RPMI7951 (cell line): ENCODE measurements at places on chromosomes 2 and 18. TPM values are rescaled to one million over a fixed set of nuclear protein-coding genes. Genes with fewer than 3 reads are reported as not detected.

CERKL gene
- total RNA-seq, result 0.12 TPM in 1 of 2 replicates, not detected in the other

IL36B gene
- not detected in 2 replicates for total RNA-seq

C18orf54 gene
- 7.6 and 10.1 TPM in 2 replicates for total RNA-seq

DNA sequence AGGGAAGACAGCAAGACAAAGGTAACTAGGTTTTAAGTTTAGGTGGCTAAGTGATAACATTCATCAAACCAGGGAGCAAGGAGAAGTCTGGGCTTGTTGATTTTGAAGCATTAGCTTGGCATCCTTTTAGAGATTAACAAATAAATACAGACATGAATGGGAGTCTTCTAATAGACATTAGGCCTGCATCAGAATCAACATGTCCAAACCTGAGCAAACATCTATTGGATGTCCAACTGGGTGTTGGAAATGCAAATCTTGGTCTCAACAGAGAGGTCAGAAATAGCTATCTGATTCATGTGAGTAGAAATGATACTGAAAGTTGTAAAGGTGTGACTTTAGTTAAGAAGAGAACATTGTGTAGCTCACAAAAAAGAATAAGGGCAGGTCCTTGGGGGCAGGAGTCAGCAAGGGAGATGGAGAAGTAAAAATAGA, 85.5 kb upstream of the RND3 start:
- DNase-seq, result no peak

DNA sequence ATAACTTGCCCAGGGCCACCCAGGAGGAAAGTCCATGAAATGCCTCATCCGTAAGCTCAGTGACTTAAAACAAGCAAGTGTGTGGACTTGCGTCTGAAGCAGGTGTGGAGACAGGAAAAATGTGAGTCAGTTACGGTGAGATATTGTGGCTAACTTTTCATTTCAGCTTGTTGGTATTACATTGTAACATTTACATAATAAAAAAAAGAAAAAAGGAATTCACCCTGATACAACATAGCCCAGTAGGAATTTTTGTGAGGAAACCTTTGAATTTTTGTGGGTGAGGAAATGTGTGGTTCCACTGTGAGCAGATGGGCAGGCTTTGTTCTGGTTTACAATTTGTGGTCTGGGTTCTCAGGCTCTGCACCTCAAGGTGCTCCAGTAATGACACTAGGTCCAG, 33.7 kb upstream of the LYPD6B start:
- peak; percentile 35 for DNase-seq

DNA sequence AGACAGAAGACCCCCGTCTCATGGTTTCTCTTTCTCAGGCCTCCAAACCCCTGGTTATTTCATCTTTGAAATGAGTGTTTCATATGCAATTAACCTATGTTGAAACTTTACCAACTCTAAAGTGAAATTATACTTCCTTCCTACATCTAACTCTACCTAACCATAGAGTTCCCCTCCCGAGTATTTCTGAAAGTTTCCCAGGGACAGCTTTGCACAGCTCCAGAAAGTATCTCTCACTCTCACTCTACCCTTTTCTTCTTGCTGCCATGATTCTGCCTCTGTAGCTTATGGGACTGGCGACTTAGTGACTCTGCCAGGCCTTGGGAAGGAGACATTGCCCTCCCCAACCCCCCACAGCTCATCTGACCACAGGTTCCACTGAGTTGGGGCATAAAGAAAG, 107.9 kb downstream of the B3GNT2 start:
- DNase-seq, result no peak

GRCh38 chr2:221102896-221103688, 469.0 kb downstream of the EPHA4 start:
- peak; percentile 51 for DNase-seq

DNA sequence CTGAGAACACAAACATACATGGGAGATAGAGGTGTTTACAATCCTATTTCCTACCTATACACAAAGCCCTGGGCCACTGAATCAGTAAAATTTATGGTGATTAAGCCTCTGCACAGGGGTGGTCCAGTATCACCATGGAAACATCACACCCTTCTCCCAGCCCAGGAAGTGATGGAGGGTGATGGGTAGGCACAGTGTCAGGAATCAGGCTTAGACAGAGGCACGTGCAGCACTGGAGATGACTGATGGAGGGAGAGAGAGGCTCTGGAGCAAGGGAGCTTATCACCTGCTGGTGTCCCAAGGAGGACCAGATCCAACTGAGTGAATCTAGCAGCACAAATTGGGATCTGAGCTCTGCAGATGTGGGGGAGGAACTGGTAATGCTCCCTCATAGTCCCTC, 117.2 kb downstream of the RPIA start:
- DNase-seq, result no peak

DNA sequence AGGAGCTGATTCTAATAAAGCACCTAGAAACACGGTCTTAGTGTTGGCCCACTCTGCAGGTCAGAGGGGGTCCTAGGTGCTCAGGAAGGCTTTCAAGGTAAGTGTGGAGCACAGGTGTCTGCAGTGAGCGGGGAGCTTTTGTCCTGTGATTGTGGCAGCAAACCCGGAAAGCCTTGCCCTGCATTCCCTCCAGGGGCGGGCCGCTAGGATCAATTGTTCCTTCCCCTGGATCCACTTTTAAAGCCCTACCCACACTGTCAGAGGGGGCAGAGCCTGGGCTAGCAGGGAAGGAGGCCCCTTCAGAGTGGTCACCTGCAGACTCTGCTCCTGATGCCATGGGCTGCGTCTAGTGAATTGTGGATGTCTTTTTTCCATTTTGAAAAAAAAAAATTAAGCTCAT, 176.0 kb downstream of the CTIF start:
- DNase-seq, result no peak

DNA sequence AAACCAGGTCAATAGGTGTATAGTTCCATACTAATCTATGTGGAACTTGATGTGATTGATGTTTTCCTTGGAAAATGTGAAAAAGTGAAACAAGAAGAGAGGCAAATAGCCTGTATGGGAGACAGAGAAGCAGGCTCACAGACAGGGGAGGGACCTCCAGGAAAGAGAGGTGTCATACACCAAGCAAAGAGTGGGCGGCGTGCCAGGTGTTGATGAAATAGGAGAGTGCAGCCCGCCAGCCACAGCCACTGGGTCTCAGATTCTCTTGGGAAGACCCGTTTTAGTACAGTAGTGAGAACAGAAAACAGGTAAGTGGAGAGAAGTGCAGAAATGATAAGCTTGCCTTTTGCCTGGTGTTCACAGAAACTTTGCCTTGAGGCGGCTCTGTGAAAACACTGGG, 301.9 kb downstream of the ZNF407 start:
- DNase-seq, result no peak

DNA sequence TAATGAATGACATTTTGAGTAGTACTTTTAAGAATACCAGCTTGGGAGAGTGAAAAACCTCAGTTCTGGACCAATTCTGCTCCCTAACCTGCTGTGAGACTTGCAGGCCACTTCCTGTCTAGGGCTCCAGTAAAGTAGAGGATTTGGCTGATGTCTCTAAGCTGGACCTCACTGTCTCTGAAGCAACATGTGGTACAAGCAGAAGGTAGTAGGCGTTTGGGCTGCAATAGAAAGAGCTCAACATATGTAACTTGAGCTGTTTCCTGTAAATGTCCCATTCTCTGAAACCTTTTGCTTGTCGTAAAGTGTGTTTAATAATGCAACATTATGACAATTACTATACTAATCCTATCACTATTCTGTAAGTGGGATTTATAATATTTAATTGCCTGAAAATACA, 213.1 kb downstream of the MYO3B start:
- DNase-seq, result no peak

DNA sequence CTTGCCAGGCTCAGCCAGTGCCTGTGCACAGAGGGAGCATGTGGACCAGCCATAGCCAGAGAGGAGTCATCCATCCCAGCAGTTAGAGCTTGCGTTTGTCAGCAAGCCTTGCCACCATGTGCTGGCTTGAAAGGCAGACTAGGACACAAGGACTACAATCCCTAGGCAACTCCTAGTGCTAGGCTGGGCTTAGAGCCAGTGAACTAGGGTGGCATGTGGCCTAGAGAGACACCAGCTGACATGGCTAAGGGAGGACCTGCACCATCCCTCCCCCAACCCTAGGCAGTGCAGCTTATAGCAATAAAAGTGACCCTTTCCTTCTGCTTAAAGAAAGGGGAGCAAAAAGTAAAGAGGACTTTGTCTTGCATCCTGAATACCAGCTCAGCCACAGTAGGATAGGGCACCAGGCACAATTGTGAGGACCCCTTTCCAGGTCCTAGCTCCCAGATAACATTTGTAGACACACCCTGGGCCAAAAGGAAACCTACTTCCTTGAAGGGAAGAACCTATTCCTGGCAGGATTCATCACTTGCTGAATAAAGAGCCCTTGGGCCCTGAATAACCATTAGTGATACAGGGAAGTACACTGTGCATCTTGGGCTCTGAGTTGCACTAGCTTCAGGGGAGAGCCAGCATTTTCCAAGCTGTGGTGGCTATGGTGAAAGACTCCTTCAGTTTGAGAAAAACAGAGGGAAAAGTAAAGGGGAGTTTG, 38.7 kb upstream of the UXS1 start:
- DNase-seq, result no peak

DNA sequence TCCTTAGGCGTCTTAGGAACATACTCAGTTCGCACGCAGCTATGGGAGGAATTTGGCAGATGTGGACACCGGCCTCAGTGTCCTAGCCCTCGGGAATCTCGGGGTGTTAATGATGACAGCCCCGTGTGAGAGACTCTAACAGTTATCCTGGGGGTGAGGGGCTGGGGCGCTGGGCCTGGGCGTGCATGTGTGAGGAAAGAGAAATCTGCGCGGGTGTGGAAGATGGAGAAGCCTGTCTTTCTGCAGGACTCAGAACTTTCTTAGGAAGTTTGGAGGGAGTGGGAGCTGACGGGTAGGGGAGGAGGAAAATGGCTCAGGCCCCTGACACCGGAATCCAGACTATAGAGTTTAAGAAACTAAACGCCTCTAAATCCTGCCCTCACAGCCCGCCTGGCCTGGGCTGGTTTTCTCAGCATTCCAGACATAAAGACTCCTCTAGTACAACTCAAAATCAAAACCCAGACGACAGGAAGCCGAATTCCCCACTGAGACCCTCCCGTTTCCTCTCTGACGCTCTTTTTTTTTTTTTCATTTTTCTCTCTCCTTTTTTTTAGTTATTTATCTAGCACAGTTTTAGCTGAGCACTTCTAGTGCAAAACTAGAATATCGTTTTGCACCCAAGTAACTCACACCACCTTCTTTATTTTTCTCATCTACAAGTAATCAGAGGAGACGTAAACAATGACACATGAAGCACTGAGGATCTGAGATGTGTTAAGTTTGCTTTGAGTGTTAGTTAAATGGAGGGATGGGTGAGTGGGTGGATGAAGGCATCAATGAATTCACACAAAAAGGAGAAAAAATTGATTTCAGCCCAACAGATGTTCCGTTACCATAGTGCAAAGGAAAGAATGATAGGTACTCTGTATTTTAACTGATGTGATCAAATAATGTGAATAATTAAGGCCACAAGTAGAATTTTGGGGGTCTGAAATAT, 1.2 kb upstream of the HAAO start:
- DNase-seq, result no peak

DNA sequence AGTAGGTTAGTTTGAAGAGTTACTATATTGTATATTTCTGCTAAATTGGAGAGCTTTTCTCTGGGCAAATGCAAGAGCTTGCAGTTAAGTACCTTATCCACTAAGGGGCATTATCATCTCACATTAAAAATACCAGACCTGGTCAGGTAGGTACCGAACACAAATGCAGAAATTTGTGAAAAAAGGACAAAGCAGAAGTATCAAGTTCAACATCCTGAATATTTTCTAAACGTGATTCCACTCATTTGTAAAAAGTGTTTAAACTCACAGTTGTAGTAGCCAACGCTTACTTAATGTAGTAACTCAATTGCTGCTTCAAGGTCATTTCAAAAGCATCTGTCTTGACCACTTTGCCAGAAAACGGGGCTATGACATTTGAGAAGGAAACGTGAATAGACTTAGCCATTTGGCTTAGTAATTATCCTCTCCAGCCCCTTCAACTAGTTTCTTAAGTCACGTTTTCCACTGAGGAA, 52.1 kb downstream of the CYRIA start:
- DNase-seq, result no peak

- DNase-seq, result no peak
These were observed 578.6 kb upstream of the RAB6C start for GRCh38 chr2:129400826-129401225.

DNA sequence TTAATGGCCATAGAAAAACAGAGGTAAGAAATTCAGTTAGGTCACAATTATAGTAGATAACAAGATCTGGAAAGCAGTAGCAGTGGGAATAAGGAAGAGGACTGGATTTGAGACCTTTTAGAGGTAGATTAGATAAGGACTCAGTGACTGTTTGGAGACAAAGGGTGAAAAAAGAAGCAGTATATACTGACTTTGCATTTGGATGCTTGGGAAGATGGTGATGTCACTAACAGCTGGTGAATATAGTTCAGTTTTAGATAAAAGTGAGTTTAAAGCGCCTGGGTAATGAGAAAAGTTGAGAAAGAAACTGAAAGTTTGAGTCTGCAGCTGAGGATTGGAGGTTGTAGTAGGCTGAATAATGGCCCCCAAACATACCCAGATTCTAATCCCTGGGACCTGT, 32.8 kb upstream of the TMEM17 start:
- no peak for DNase-seq

DNA sequence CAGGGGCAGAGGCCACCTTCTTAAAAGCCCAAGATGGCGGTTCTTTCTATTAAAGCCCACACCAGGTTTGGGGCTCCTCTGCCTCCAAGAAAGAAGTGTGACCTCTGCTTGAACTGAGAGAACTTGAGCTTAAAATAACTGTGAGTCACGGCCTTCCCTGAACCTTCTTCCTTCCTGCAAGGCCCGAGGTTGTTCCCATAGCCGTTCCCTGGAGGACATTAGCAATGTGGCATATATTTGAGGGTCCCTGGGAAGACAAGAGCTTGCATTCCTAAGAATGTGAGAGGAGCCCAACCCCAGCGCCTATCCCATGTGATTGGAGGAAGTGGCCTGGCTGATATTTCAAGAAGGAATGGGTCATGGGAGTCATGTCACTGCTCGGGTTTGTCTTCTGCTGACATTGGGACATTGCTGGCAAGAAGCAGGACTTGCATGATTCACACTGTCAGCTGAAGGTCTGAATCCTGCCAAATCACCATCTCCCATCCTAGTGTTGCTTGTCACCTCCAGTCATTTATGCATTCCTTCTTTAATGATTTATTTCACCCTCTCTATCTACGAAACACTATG, 168.1 kb downstream of the TRIB2 start:
- peak; percentile 99 for DNase-seq

DNA sequence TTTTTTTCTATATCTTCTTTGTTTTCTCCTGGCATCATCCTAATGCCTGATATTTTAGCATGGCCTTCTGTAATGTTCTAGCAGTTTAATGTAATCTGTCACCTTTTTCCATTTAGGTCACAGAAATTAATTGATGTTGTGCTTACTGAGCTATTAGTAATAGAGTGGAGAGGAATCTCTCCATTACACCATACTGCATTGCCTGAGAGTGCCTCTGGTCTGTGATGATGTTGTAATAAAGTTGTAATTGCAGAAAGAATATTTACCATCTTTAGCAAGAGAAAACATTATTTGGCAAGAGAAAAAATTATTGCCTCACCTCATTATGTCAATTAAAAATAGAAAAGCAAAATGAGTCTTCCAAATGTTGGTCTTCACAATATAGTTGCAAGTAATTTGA, 213.2 kb downstream of the KCNJ3 start:
- no peak for DNase-seq
